Stimulated activated CD8-positive, alpha-beta memory T cell treated with anti-CD3 and anti-CD28 coated beads, Interleukin-2, amount 100 ng/mL, for 1 hour (primary cell): ENCODE measurements at places on chromosomes 16 and 17.

- no peak for DNase-seq
These were observed 60.9 kb downstream of the CLEC19A start for GRCh38 chr16:19346335-19346922.

GRCh38 chr16:87702325-87702811 lies 63.4 kb downstream of the KLHDC4 start:
- no peak for DNase-seq

GRCh38 chr16:14303182-14303618 lies 232.1 kb downstream of the MRTFB start:
- DNase-seq, result no peak

DNA sequence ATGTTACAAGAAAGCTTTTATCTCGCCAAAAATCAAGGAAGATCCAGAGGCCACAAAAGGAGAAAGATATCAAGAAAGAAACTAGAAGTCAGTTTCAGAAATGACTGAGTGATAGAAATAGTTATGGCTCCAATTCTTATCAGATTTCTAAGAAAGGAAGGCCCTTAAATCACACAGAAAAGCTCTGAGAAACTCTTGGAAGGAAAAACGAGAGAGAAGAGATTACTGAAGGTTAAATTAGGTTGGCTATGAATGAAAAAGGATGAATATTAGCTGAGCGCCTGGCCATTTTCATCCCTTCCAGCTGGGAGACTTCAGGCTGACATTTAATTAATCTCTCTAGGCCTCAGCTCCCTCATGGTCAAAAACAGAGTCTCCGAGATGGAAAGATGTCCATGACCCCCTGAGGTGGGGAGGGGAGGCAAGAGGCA lies 72.3 kb downstream of the CYTH1 start:
- no peak for DNase-seq

- DNase-seq, result no peak
These were observed 99.5 kb upstream of the KCNJ18 start for GRCh38 chr17:21592774-21593173.

DNA sequence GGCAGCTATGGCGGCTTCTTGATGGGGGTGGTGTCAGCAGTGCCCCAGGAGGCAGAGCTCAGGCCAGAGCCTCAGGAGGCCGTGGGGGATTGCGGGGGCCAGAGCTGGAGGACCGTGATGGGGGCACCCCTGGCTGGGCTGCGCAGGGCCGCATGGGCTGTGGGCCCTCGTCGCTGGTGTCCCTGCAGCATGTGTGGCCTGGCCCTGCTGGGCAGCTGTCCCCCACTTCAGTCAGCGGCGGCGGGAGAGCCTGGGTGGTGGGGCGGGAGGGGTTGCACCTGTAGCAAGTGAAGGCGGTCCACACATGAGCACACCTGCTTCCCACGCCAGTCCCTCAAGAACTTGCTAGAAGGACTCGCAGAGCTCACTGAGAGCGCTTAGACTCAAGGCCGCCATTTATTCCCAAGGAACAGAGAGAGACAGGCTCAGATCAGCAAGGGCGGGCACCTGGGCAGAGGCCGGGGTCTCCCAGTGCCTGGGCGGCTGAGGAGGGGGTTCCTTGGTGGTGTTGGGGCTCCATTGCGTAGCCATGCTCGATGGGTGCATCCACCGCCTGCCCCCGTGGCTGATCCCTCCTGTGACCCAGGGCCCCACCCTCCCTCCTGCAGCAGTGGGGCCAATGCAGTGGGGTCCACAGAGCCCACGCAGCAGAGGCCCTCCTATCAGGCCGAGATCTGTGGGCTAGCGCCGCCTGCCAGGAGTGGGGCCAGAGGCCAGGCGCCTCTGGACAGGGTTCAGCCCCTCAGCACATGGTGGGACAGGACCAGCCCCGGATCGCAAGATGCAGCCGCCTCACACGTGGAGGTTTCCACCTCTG lies 15.7 kb downstream of the PRSS27 start:
- no peak for DNase-seq

- DNase-seq, result no peak
These were observed 2.5 kb upstream of the HEATR9 start for GRCh38 chr17:35870906-35871819.

DNA sequence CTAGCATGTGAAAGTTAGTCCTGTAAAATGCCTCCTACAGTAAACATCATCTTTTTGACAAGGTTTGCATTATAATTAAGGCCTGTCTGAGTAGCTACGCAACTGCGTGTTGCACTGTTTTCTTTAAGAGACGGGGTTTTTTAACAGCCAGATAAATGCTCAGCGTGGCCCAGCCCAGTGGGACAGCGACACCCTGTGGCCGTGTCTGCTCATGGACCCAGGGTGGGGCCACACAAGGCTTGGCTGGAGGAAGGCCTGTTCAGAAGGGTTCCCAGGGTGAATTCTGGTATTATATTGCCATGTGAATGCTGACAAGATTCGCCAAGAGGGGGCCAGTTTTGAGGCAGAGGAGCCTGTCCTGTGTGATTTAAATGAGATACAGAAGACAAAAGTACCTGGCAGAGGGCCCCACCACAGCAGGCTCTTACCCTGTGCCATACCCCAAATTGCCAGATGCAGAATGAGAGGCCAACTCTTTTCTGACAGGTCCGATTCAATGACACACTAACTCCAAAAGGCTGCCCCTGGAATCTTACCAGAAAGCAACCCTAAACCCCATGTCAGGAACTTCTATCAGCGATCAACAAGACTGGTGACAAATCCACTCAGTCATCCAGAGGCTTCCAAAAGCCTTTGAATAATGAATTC lies 65.9 kb upstream of the IRX6 start:
- no peak for DNase-seq

- no peak for DNase-seq
These were observed 791 bp upstream of the SUPT4H1 start for GRCh38 chr17:58352596-58353388.

- no peak for DNase-seq
These were observed 9.4 kb downstream of the SLC13A5 start for GRCh38 chr17:6703751-6704150.

DNA sequence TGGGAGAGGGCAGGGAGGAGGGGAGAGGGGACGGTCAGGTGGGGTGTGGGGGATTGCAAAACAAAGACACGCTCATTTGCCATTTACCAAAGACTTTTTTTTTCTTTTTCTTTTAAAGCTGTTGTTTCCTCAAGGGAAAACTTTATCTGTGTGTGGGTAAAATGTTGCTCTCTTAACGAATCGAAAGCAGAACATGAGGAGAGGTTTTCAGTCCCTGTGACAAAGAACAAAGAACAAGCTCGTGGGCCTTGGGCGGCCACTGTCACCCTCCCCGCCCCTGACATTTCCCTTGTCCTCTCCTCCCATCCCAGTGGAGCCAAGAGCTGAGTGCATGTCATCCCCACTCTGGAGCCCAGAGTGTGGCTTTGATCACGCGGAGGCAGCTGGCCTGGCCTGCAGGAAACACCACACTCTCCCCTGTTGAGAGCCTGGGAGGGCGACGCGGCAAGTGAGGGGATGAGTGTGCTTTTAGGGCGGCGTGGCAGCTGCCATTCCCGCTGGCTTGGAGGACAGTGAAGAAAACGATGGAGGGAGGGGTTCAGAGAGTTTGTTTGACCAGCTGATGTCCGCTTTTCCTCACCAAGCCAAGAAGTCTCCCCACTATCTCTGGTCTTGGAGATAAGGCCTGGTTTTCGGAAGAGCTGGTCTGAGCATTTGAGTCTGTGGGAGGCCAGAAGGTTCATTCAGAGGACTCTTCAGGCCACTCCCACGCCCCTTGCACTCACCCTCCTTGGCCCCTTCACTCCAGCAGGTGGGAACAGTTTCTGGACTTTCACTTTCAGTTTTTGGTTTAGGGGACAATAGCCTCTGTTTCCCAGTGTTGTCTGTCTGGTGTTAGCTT lies 11.4 kb downstream of the CCR7 start:
- no peak for DNase-seq

DNA sequence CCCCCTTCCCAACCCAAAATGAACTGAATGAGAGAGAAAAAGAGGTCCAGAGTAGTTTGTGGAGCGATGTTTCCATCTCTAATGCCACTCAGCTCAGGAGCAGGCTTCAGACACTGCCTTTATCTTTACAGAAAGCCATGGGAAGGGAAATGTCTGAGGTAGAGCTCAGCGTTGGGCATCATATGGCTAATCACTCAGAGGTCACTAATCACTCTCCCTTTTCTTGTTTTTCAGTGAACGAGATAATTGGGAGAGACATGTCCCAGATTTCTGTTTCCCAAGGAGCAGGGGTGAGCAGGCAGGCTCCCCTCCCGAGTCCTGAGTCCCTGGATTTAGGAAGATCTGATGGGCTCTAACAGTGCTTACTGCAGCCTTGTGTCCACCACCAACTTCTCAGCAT lies 9.8 kb downstream of the ESRP2 start:
- no peak for DNase-seq

DNA sequence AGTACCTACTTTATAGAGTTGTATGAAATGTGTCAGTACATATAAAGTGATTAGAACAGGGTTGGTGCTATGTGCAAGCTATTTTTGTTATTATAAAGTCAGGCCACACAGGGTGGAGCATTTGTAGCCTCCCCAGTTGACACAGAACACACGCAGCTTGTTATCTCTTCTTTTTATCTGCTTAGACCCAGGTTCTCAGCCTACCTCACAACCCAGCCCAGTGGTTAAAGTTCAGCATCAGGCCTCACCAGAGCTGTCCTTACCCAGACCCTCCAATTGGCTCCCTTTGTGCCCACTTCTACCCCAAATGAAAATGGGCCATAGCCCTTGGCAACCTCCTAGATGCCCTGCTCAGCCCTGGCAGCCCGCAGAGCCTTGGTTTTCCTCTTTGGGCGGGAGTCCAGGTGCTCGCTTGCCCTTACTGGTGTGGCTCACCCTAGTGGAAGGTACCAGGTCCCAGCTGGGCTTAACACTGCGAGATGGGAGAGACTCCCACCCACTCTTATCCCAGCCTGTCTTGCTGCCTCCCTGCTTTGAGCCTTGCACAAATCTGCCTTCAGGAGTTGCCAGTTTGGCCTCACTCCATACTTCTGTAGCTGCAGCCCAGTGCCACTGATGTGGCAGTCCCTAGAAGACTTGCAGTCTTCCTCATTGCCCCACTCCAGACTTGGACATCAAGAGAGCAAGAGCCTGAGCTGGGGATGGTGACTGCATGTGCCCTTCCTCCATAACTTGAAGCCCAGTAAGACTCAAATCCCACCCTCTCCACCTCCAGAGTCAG lies 1.1 kb upstream of the PIGS start:
- DNase-seq, result no peak

DNA sequence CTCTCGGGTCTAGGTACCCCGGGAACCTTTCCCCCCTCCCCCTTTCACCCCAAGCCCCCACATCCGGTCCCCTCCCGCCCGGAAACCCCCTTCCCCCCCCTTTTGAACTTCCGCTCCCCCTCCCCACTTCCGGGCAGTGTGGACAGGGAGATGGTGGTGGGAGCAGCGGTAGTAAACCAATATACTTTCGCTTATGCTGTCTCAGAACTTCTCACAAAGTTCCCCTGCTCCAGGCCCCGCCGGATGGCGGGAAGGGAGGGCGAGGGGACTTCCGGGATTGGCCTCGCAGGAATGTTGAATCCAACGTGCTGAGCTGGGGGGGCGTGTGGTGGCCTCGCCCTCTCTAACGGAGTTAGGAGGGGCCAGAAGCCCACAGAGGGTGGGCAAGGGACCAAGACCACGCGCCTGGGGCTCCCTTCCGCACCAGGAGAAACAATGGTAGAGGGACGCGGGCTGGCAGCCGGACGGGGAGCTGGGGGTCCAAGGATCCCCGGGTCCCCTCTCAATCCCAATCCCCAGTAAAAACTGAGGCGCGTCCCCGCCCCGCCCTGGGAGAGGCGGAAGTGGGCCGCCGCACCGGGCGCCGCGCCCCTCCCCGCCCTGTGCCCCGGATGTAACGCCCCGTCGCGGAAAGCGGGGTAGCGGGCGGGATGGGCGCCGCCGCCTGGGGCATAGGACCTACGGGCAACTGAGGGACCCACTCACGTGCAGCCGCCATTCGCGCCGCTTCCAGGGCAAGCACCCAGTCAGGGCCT lies 742 bp downstream of the PFN1 start:
- DNase-seq, result peak; percentile 51

GRCh38 chr16:85911251-85911930 lies 12.4 kb downstream of the IRF8 start:
- no peak for DNase-seq

DNA sequence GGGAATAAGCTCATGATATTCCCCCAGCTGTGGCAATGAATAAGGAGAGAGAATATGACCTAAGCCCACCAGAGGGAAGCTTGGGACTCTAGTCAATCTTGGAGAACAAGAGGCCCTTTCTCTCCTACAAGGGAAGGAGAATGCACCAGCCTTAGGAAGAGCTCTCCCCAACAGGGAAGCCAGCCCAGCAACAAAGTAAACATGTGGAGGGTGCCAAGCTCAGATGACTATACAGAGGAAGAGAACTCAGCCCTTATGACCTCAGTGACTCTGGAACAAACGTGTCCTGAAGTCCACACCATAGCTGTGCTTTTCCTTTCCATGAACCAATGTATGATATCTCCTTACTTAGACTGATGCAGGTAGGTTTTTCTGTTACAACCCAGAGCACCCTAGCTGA lies 219.7 kb downstream of the GSG1L start:
- DNase-seq, result no peak

GRCh38 chr17:66283971-66284370 lies 18.4 kb upstream of the PRKCA start:
- no peak for DNase-seq

DNA sequence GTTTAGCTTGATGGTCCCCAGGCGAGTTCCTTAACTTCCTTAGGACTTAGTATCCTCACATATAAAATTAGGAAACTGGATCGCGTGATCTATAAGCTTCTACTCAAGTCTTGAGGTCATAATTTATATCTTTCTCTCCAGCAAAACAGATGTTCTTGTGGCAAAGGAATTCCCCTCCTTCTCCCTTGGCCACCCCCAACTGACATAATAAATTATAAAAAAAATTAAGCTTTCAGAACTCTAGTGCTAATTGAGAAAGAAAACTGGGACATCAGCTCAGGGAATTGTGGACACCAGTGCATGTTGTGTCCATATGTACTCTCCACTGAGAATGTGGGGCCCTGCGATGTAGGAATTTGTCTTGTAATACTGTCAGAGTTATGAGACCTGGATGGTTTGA lies 13.5 kb downstream of the GNAO1 start:
- no peak for DNase-seq
